ENCODE measurements at places on chromosomes 16 and 17.

DNA sequence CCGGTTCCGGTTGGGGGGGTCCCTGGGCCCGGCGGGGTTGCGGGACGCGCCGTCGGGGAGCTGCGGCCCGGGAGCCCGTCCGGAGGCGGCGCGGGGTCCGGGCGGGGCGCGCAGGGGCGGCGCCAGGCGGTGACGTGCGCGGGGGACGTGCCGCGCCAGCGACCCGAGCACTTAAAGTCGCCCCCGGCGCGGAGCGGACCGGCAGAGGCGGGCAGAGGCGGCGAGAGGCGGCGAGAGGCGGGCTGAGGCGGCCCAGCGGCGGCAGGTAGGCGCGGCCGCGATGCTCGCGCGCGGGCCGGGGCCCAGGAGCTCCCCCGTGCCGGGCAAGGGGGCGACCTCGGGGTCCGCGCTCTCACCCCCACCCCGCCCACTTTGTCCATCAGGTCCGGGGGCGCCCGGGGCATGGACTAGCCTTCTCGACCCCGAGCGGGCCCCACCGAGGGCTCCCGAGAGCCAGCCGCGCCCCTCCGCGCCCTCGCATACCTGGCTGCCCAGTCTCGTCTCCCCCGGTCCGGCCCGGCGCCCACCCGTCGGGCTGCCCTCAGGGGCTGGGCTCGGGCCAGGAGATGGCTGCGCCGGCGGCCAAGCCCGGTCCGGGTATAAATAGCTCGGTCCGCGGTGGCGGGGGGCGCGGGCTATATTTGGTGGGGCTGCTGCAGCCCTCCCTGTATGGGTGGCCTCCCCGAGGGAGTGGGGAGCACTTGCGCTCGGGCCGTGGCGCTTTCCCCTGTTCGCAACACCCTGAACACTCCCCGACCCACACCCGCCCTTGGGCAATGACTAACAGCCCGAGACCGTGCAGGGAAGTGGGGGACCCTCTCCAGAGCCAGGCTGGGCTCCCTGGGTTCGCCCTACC is at the start of gene SLC16A3:
TSS of gene SLC16A3 (plus strand) at position 201 of the 856 bp plus-strand sequence. CDS start 6,967 bp downstream, outside the sequence.
- DNase-seq = no peak

GRCh38 chr16:3183445-3184139 is 4.4 kb upstream of the OR1F1 start:
- DNase-seq = no peak

DNA sequence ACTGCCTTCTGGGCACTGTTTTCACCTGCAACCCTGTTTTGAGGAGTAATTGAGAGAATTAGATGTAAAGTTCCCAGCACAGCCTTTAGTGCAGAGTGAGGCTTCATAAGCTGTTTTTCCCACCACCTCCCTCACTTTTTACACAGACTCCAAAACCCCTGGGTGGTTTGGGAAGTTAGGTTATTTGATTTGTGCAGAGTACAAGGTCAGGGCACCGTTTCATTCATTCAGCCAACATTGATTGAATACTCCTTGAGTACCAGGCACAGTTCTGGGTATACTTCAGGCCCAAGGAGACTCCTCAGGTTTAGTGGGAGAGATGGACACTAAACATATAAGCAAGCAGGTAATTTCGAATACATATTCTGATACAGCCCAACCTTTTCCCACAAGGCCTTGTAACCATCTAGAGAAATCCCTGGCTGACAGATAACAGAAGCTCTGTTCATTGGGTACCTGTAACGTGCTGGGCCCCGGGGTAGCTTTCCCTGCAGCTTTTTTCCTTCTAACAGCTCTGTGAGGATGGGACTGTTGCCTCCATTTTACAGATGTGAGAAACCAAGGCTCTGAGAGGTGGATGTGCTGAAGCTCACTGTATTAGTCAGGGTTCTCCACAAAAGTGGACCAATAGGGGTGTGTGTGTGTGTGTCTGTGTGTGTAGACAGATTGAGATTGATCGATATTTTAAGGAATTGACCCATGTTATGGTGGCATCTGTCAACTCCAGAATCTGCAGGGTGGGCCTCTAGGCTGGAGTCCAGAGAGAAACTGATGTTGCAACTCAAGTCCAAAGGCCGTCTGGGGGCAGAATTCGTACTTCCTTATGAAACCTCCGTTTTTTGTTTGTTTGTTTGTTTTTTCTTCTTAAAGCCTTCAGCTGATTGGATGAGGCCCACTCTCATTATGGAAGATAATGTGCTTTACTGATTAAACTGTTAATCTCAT is 234.7 kb downstream of the SNX29 start:
- DNase-seq = no peak

DNA sequence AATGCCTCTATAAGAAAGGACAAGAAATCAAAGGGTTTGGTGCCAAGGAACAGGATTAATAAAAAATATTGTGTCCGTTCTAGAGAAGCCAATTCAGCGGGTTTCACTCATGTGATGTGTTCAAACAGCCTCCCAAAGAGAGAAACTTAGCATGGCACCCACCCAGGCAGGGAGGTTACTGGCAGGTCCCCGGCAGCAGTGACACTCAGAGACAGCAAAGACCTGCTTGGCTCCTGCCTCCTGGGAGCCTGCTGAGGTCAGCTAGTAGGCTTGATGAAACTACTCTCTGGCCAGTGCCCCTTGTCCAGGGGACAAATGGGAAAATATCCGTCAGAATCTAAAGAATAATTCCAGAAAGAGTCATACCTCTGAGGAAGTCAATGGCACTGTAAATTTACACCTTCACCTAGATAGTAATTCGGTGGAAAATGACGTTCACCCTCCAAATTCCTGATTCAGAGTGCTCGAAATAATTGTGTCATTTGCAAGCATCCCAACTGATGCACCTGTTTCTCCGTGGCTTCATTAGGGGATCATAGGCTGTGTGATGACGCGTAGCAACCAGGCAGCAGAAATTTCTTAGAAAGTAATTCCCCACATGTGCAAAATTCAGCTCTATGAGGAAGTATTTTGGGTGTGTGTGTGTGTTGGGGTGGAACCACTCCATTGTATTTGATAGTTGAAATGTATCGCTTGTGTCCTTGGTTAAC is 481.5 kb upstream of the ZFHX3 start:
- no peak for DNase-seq

- no peak for DNase-seq
These were observed 9.7 kb downstream of the ERN1 start for GRCh38 chr17:64120159-64120810.

DNA sequence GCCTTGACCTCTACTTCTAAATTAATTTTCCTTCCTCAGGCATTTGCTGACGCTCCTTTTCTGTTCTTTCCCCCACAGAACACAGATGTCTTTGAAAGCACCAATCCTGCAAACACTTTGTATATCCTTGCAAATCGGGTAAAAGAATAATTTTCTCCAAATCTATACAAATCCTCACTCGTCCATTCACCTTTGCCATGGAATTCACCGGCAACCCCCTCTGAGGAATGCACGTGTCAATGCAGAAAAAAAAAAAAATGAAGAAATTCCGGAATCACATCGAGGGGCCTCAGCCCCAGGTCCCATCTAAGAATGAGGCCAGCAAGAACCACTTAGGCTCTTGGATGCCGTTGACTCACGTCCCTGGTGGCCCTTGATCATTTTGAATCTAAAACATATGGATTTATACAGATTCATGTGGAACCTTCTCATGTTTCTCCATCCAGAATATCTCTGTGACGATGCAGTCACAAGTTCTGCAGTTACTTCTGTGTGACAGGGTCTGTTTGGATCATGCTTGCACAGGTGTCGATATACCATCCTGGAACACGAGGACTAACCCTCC is 136.9 kb downstream of the RBFOX3 start:
- DNase-seq = no peak

GRCh38 chr17:27296428-27296979 is 2.6 kb downstream of the WSB1 start:
- no peak for DNase-seq

DNA sequence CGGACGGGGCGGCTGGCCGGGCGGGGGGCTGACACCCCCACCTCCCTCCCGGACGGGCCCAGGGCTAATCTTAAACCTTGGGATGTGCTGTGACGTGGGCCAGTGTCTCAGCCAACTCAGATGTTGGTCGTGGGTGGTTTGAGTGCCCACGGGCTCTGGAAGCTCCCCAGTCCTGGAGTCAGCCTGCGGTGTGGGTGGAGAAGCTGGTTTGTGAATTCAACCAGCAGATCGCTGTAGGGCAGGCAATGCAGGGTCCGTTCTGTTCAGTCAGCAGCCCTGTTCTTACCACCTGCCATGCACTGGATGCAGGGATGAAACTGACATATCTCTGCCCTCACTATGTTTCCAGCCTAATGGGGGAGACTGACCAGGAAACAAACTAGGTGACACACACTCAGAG is 8.0 kb upstream of the ZNF500 start:
- DNase-seq = no peak

DNA sequence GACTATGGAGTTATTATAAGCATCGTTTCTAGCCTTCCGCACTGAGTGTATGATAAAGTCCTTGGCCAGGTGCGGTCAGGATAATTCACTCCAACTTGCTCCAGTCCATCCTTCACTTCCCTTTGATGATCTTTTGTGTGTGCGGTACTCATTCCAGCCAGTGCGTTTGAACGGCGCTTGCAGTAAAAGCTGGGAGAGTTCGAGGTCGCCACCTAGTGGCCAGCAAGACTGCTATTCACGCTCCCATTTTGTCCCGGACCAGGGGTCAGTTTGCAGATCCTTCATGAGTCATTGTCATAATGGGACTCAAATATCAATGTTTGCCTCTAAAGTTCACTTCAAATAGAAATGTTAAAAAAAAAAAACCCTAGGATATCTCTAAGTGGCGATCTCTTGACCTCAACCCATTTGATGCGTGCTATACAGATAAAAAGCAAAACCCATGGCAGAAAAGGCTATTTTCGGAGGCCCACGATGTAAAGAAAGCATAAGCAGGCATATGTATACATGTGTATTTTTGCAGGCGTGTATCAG is 417.1 kb downstream of the TMEM114 start:
- DNase-seq = peak; percentile 82

DNA sequence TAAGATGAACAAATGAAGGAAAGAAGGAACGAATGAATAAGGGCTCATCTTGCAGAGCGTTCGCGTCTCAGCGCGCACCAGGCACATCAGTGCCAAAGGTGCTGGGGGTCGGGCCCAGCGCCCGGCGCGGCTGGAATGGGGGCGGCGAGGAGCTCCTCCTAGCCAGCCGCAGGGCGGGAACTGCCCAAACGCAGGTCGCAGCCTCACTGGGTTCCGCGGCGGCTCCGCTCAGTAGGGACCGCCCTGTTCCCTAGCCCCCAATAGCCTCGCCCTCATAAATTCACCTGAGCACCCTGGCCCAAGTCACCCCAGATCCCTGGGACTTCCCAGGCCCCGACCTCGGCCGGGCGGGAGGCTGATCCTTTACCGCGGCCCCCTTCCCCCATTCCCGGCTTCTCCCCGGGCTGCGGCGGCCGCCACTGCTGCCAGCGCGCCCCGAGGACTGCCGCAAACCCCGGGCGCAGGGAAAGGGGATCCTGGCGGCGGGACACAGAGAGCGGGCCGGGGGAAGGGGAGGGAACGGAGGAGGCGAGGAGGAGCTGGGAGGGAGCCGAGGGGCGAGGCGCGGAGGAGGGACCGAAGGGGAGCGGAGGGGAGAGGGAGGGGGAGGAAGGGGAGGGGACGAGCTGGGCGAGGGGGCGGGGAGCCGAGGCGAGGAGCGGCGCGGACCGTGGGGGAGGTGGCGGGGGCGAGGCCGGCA is 377 bp upstream of the CRHR1 start:
- DNase-seq = peak; percentile 76

GRCh38 chr17:68950725-68951124 is 4.5 kb downstream of the ABCA8 start:
- DNase-seq = no peak

DNA sequence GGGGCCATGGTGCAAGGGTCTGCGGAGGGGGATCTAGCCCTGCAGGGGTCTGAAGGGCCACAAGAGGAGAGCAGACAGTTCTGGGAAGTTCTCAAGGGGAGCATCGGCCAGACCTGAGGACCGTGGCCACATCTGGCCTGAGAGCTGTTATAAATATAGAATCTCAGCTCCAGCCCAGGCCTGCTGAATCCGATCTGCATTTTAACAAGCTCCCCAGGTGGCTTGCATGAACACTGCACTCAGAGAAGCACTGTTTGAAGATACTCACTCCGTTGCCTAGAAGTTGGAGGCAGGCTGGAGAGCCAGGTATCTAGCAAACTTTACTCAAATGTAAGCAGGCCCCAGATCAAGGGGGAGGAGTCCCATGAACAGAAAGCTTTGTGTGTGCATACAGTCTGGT is 61.3 kb downstream of the NKD1 start:
- DNase-seq = no peak

- DNase-seq = no peak
These were observed 642.7 kb downstream of the HS3ST4 start for GRCh38 chr16:26334218-26335111.

Measured in WERI-Rb-1 (cell line).